Amniotic stem cell (primary cell): ENCODE measurements at places on chromosomes 3 and 15.

DNA sequence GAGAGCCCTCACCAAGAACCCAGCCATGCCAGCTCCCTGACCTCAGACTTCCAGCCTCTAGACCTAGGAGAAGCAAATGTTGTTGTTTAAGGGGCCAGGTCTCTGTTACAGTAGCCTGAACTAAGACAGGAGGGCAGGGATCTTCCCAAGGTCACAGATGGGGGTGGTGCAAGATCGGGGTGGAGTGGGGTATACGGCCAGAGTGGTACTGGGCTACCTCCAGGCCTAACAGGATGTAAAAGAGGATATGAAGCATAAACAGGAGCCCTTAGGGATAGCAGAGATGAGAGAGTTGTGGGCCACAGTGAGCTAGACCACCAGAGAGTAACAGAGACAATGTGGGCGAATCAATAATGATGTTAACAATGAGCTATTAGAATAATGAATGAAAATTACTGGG, 82.9 kb downstream of the TOP2B start:
- no peak for DNase-seq

DNA sequence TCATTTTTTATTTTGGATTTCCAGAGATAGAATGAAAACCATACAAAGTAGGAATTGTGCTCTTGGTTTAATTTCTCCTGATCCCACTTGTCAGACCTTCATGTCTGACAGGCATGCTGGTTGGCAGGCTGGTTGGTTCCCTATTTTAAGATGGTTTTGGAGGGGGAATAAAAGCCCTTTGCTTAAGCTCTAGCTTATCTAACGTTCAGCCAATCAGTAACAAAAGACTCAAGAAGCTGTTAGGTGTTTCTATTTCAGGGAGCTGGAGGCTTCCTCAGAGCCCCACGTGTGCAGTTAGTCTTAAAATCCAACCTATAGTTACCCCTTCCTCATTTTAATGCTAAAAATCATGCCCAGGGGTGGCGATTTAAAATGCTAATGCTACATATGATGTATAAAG, 40.5 kb upstream of the XIRP1 start:
- DNase-seq: no peak

DNA sequence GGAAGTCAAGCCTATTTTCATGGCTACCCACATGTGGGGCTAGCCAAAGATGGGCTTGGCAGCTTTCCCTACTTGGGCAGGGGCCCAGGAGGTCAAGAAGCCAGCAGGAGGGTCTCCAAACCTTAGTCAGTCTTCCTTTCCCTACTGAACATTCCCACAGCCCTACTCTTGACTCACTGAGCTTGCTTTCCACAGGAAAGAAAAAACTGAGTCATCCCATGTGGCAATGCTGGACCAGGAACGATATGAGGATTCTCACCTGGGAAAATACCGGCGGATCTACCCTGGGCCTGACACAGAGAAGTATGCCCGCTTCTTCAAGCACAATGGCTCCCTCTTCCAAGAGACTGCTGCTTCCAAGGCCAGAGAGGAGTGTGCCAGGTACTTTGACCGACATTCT, 3.7 kb upstream of the NGRN start:
- no peak for DNase-seq

DNA sequence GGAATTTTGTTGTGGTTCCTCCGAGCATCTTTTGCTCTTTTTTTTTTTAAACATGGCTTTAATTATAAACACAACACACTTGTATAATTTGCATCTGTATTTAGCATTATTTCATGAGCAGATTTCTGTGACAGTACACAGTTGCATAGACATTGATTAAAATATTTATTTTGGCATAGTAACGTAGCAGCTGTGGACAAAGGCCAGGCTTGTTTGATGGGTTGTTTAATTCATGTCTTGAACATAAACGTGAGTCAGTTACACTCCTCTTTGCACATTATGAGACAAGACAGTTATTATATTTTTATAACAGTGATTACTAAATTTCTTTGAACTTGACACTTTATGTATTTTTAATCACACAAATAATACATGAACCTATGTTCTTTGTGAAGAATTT, 182.5 kb downstream of the CACNA2D3 start:
- no peak for DNase-seq

DNA sequence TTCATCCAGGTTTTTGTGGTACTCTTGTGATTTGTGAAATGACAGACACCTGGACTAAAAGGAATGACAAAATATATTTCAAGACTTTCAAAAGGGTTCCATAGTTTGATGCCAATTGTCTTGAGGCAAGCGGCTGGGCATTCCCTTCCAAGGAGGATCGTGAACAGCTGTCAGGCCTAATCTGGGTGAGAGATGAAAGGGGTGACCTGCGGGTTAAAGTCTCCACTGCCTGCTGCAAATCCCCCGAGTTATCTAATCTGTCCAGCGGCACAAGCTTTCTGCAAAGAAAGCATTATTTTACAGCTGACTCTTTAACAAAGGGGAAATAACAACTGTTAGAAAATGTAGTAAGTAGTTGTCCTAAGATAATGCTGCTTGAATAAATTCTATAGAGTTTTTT, 128.7 kb upstream of the MB21D2 start:
- DNase-seq: no peak

GRCh38 chr3:172247525-172248274, 200.6 kb downstream of the GHSR start:
- DNase-seq: no peak
